ENCODE measurements at places on chromosomes 2 and 18.

DNA sequence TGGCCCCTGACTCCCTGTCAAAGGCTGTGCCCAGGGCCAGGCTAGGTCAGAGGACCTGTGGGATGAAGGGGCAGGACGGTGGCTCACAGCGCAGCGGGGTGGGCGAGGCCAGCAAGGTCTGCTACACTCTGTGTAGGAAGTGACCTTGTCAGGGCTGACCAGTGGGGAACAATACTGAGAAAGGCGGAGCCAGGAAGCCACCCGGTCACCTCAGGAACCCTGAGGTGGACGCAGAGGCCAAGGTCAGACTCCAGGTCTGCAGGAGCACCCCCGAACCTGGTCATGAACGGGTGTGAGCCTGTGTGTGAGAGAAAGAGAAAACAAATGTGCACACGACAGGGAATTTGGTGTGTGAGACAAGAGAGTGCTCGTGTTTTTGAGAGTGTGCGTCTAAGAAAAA, 72.3 kb downstream of the SMAD7 start:
- no peak for DNase-seq

DNA sequence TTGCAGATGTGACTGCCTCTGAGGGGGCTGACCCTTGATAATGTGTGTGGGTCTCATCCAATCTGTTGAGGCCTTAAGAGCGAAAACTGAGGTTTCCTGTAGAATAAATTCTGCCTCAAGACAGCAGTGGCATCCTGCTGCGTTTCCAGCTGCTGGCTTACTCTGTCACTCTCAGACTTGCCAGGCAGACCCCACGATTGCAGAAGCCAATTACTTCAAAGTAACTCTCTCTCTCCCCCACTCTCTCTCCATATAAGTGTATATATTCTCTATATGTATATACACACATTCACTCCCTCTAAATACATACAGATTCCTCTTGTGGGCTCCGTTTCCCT, 152.5 kb upstream of the ALKAL2 start:
- no peak for DNase-seq

DNA sequence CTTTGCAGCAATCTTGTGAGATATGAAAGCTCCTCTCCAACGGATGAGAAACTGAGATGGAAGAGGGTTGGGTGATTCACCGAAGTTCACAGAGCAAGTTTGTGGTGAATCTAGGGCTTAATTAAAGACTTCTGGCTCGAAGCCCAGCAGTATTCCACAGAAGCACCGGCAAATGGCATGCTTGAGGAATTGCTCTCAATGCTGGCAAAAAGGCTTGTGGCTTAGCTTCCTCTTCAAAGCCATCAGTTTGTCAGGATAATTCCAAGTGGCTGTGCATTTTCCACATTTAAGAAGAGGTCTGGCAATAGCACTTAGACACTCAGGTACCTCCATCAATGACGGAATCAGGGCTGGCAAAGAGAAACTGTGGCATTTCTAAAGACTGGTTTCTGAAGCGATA, 98.7 kb upstream of the SLC66A3 start:
- no peak for DNase-seq

- DNase-seq = no peak
Measured at GRCh38 chr2:110101280-110101844, 14.3 kb downstream of the MALL start.

DNA sequence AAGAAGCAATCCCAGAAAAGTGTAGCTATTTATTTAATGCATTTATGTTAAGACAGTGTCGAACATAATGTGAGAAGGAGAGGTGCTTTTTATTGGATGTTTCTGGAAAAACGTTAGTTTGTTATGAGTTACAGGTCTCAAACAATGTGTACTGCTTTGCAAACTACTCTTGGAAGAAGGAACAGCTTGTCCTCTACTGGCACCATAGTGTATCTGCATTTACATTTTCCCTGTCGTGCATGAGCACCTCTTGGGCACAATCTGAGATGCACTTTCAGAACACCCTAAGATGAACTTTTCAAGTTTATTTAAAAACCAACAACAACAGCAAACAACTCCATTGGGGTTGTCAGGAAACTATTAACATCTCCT, 22.8 kb downstream of the CCNYL1 start:
- no peak for DNase-seq

GRCh38 chr2:236025892-236026291, 142.3 kb downstream of the GBX2 start:
- no peak for DNase-seq

- DNase-seq = no peak
Measured at GRCh38 chr2:166960702-166961270, 72.5 kb downstream of the XIRP2 start.

DNA sequence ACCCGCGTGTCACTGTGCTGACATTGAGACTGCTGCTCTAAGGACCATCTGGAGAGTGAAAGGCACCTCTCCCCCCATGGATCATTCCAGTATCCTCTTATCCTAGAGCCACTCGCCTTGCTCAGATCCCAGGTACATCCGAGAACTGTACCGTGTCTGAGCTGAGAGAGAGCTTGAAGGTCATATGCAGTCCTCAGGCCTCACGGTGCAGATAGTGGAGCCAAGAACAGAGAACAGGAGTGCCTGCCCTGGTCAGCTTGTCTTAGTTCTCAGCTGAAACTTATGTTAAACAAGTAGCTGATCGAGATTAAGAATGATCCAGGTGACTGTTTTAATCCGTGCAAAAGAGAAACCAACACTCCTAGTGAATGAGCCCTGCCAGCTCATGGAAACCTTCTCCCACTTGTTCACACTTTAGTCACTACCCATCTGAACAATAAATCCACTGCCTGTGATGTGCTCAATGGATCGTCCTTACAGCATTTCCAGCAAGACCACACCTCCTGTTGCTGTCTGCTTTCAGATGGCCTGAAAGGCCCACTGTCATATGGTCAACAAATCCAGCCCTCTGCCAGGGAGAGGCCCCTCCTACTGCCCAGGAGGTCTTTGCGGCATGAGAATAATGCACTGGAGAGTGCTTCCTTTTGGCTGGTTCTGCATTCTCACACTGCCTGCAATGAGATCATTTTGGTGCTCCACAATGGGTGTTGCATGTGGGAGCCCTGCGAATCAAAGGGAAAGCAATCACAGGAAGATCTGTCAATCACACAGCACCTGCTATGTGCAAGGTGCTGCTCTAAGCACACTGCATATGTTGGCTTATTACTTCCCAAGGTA, 43.7 kb upstream of the APCDD1 start:
- no peak for DNase-seq

DNA sequence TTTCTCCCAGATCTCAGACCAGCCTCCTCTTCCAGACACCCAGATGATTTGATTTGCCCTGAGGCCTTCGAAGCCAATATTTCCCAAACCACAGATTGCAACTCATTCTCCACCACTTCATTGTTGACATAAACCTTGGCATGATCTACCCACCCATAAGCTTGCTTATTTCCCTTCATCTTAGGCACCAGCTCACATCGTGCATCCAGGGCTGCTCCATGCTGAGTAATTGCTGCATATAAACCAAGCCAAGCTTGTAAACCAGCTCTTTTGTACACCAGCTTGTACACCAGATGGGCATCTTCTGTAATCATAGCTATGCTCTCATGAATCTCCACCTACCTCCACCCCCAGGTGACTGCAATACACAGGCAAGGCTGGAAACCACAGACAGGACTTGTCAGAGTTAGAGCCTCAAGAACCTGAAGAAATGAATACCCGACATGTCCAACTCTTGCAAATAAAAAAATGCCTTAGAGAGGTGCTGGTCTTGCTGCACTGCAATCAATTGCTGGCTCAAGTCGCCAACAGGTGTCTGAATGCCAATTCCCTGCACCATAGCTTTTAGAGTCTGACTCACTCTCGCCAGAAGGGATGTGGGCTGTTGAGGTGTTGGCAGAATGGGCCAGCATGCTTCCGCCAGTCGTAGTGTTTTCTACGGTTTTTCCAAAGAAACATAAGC, 31.5 kb downstream of the TRABD2A start:
- DNase-seq = peak; percentile 46

DNA sequence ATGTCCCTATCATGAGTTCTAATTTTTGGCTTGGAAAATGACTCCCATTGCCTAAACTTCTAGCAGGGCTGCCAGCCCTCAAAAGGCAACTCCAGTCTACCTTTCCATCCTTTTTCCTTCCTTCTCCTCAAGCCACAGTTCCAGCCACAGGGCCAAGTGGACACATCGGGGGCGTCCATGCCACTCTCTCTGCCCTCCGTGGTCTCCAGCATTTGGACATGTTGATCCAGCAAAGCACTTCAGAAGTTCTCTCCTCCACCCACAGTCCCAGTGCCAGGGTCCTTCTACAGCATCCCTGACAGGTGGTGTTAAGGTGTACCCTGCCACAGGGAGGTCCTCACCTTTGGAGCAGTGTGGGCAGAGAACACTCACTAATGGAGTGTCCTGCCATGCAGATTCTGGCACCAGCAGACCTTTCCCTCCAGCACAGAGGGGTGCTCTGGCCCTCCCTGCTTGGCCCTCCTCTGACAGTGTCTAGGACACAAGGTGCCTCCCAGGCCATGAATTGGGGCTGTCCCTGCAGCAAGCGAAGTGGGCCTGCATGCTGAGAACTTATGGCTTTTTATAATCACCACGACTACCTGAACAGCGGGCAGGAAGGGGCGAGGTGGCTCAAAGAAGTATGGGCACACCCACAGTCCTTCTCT, 1.6 kb upstream of the FABP1 start:
- DNase-seq = no peak

DNA sequence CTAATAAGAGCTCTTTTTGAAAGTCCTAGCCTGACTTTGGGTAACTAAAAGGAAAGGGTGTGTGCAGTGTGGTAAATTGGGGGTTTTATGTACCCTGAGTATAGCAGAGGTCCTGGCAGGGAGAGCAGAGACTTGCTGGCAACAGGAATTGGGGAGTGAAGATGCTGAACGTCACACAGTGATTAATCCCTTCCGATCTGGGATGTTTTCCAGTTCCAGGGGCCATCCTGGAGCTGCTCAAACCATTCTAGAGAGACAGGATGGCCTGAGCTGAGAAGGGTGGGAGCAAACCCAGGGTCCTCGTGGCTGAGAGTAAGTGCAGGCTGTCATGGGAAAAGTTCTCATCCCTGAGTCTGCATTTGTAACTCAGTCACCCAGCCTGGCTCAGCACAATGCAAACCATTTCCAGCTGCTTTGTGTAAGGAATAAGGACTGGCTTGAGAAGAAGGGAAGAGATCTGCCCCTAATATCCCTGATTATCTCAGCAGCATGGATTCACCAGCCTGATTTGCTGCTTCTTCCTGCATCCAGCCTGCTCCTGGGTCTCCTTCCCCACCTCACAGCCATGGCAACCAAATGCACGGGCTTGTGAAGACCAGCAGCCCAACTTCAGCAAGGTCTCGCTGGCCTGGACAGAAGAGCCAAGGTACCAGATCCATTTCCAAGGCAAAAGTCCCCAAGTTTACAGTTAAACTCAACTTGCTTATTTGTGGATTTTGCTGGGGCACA, 47.1 kb upstream of the CELF4 start:
- DNase-seq = no peak

DNA sequence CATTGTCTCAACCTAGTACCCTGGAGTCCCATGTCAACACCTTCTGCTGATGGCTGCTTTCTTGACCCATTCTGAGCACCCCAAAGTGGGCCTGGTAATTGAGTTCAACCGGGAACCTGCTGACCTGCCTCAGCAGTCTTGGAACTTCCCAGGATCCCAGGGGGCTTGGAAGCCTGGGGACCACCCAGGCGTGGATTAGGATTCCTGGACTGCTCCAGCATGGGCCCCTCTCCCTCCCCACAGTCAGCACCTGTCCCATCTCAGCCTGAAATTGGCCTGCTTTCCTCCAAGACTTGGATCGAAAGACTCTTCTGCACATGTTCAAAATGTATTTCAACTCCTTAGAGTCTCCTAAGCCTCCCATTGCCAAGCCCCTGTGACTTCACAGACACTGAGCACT, 15.4 kb upstream of the MRPL33 start:
- DNase-seq = no peak

- no peak for DNase-seq
Measured at GRCh38 chr18:34261865-34262780, 37.4 kb upstream of the NOL4 start.

DNA sequence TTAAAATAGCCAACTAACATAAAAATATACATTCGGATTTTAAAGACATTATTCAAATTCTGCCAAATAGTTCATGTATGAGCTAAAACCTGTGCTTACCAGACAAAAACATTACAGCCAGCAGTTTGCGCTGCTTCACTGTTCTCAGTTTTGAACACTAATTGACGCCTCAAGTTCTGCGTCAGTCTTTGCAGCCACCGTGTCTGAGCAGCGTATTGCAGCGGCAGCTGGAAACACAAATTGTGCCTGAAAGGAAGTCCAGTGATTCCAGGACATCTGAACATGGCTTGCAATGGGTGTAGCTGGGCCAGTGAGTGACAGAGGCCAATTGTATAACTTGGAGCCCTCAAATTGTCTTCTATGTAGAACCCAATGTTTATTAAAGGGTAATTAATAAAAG, 267.6 kb downstream of the TFCP2L1 start:
- no peak for DNase-seq

GRCh38 chr18:50842846-50843245, 23.0 kb upstream of the MRO start:
- no peak for DNase-seq

GRCh38 chr2:25410370-25410769, 68.6 kb upstream of the DNMT3A start:
- DNase-seq = no peak

- no peak for DNase-seq
Measured at GRCh38 chr18:58649966-58650816, 21.1 kb upstream of the MALT1 start.
